Stimulated activated CD8-positive, alpha-beta memory T cell treated with anti-CD3 and anti-CD28 coated beads, Interleukin-7, amount 100 ng/mL, for 48 hours (primary cell): ENCODE measurements at places on chromosomes 5 and 9.

GRCh38 chr5:115941051-115941675 is 21.1 kb upstream of the LVRN start:
- DNase-seq: no peak

DNA sequence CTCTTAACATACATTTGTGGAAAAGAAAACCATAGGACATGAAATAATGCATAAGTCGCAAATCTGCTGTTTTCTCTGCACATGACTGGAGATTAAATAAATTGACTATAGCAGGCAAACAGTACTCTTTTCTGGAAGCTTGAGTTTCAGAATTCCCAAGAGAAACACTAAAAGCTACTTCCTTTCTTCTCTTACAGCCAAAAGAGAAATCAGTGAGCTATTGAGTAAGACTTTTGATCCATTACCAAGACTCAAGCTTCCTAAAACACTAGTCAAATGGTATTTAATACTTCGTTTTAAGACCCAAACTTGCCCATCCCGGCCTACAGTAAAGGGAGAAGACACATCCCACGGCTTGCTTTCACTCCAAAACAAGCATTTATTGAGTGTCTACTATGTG is 335.8 kb upstream of the PUM3 start:
- no peak for DNase-seq

- DNase-seq: no peak
Measured at GRCh38 chr9:135906291-135907005, 898 bp downstream of the CAMSAP1 start.

DNA sequence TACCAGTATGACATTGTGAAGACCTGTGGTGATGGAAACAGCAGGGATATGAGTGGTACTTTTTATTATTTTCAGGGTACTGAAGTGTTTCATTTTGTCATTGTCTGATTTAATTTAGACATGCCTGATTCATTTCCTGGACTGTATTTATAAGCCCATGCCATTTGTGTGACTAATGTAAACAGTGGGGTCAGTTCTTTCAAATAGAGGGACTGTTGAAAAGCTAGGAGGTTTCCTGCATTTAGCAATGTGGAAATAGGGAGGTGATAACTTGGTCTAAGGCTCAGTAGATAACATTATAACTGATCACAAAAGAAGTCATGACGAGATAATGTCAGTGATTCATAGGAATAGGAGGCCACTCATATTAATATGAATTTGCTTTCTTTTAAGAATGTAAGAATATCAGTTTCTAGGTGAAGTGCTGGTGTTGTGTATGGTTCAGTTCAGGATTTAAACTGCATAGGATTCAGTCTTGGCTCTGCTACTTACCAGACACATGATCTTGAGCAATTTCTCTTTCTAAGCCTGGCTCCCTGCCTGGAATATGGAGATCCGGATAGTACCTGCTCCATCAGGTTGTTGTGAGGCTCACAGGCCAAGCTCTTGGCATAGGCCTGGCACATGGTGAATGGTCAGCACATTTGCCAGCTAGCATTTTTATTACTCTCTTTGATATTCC is 7.5 kb downstream of the RASGRF2 start:
- DNase-seq: no peak

- DNase-seq: peak; percentile 5
Measured at GRCh38 chr5:42423285-42424165, at the start of gene GHR. Gene GHR, plus strand, starts transcription at chr5:42423439. Its CDS starts 142,436 bp downstream, at chr5:42565875.

GRCh38 chr5:59051951-59052350 is 469.1 kb downstream of the RAB3C start:
- no peak for DNase-seq

GRCh38 chr9:116760636-116761035 is 73.5 kb downstream of the TRIM32 start:
- DNase-seq: no peak

DNA sequence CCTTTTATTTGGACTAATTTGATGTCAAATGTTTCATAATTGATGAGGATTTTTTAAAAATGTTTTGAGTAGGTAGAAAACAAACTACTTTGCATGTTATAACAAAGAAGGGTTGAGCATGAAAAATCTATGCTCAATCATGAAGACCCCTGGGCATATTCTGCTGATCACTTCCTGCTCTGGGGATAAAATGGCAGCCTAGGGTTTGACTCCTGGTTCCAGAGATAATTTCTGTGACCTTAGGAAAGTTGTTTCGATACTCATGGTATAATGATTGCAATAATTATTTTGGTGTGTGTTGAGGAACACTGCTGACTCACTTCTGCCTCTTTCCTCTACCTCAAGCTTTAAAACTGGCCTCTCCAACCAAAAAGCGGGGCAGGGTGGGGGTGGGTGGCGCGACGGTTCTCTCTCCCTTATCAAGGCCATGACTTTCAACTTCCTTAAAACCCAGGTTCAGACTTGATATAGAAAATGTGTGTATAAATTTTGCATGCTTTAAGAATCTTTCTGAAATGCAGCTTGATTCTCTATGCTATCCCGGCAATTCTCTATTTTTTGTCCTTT is 6.0 kb upstream of the PIP5K1B start:
- DNase-seq: no peak

DNA sequence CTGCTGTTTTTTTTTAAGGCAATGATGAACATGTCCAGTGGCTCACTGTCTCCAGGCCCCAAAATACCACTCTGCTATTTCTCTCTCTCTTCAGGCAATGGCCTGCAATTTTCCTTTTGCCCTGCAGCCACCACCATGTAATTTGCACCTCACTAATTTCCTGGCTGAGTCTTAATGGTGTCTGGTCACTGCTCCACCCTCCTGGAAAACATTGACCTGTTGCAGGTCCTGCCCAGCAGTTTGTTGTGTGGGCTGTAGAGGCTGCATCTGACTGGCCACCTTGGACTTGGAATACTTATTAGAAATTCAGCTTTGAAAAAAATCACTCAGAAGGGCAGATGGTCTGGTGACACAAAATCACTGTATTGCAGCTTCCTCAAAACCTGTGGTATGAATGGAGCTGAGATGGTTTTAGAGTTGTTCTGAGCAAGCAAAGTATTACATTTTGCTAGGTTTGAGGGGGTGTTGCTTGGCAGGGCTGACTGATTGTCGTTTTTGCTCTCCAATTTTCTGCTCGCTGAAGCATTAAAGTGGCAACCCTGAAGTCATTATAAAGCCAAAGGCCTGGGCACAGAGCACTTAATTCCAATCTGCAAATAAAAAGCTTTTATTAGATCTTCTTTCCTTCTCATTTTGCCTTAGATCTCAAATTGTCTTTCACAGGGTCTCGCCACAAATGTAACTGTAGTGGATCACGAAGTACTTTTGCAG is 134.8 kb downstream of the TMEM174 start:
- no peak for DNase-seq

GRCh38 chr9:123394291-123395235 is 38.6 kb downstream of the CRB2 start:
- no peak for DNase-seq

DNA sequence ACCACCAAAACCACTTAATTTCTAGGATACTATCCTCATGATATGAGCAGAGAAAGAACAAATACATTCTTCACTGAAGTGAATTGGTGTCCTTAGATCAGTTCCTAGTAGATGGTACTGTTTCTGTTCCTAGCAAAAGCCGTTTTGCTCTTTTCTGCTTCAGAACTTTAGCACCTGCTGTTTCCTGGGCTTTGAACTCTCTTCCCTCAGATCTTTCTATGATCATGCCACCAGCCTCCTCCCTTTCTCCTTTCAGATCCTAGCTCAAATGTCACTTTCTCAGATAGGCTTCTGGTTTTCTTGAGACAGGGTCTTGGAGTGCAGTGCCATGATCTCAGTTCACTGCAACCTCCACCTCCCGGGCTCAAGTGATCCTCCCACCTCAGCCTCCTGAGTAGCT is 118.0 kb downstream of the EGFLAM start:
- no peak for DNase-seq

DNA sequence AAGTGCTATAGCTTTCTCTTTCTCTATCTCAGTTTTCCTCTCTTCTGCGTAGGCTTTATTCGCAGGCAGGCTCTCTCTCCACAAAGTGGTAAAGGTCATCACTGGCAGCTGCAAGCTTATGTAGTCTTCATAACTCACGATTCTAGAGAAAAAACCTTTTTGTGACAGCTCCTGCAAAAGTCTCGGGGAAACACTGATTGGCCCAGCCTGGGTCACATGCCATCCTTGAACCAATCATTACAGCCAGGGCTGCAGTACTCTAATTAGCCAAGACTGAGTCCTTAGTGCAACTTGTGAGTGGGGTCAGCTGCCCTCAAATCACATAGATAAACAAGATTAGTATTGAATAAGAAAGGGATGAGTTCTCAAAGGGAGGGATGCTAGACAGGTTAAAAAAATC is 18.3 kb upstream of the FRMPD1 start:
- no peak for DNase-seq

GRCh38 chr5:42721484-42721883 is 35.1 kb upstream of the CCDC152 start:
- no peak for DNase-seq

DNA sequence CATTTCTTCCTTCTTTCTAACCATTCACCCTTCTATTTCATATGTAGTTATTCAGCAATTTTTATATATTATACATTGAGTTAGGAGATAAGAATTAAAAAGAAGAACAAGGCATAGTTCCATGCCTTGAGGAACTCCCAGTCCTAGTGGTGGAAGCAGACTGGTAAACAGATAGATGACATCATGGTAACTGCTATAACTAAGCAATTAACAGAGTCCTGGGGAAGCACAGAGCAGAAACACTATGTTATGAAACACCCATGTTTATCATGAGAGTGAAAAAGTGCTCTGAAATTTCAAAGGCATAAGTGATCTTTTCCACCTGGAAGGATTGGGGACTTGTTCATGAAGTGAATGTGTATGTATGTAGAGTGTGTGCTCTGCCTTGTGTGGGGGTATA is 14.6 kb downstream of the PAPPA start:
- no peak for DNase-seq

DNA sequence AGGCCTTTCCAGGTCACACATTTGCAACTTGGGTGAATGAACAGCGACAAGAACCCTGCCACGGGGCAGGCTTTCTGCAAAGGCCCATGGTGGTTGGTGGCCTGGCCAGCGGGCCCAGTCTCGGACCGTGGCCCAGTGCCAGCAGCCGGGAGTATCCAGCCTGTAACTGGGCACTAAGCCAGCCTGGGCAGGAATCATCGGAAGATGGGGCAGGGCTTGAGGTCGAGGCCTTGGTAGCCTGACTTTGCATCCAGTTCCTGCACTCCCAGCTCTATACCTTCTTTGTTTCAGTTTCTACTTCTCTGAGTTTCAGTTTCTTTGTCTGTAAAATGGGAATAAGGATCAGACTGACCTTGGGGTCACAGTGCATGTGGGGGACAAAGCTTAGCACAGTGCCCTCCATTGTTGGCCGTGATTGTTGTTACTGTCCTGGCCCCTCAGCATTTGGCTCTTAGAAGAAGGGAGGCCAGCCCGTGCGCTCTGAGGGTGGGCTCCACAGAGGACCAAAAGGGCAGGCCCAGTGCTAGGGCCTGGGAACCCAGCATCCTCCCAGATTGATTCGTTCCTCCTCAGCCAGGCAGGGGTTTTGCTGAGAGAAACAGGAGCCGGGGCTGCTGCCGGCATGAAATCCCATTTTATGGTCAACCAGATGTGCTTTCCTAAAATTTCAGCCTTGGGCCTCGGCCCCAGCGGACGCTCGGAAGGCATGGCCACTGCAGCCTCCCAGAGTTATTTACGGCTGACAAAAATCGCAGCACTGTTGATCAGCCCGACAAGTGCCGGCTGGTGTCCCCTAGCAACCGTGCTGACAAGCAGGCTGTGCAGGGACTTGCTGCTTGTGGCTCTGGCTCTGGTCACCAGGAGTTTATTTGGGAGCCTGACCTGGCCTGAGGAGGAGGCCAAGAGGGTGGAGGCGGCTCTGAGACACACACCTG is 43.6 kb downstream of the JADE2 start:
- no peak for DNase-seq

DNA sequence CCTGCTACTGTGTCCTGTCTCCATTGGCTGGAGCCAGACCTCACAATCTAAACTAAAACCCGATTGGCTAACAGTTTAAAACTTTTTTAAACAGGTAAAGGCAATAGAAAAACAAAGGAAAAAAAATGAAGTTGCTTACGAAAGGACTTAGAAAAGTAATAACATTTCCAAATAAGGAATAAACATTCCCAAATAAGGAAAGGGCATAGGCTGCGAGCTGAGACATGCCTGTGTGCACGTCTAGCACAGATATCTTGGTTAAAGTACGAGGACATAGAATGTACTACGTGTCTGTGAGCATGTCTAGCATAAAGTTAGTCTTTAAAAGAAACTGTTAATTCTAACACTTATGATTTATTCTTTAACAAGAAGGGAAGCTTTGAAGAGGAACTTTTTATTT is 15.3 kb upstream of the FAM120A start:
- no peak for DNase-seq

DNA sequence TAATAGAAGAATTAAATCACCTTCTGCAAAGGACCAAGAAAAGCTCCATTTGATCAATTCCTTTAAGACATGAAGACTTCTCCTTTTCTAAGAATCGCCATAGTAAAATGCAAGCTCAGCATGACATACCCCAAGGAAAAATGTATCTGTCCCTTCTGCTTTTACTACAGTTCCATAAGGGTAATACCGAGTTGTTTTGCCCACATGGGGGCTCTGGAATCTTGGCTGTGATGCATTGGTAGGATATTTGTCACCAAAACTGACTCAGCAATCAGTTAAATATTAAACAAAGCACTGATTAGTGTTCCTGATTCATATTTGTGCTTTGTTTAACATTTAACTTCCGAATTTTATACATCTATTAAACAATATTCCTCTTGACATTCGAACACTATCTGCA is 24.3 kb upstream of the KCNIP1 start:
- DNase-seq: no peak

- no peak for DNase-seq
Measured at GRCh38 chr5:18181575-18181974, 547.3 kb downstream of the TAF11L14 start.

- DNase-seq: no peak
Measured at GRCh38 chr5:148846930-148847329, 20.5 kb downstream of the ADRB2 start.

DNA sequence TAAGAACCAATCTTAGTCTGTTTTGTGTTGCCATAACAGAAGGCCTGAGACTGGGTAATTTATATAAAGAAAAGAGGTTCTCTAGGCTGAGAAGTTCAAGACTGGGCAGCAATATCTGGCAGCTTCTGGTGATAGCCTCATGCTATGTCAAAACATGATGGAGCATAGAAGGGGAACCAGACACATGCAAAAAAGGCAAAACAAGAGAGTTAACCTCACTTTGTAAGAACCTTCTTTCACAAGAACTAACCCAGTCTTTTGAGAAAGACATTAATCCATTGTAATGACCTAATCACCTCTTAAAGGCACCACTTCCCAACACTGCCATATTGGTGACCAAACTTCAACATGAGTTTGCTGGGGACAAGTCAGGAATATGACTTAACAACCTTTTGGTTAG is 37.3 kb downstream of the FSD1L start:
- DNase-seq: no peak

- DNase-seq: no peak
Measured at GRCh38 chr9:16871336-16872151, 1.1 kb upstream of the BNC2 start.
